Activated CD4-positive, alpha-beta T cell treated with anti-CD3 and anti-CD28 coated beads, Interleukin-2, amount 10 ng/mL, durations not matched to agents 24 days and 14 days (primary cell): ENCODE measurements at places on chromosomes 16 and 17.
A peak's percentile ranks its signal among the peaks of the same experiment; 100 is the strongest.

GRCh38 chr16:86910161-86910769 is 331.9 kb downstream of the FOXL1 start:
- H3K27me3 ChIP-seq, result no peaks in the 10 kb centered on the region
- no peaks in the 10 kb centered on the region for H3K36me3 ChIP-seq
- no peak for DNase-seq
- no peak overlapping the region for H3K27ac ChIP-seq

DNA sequence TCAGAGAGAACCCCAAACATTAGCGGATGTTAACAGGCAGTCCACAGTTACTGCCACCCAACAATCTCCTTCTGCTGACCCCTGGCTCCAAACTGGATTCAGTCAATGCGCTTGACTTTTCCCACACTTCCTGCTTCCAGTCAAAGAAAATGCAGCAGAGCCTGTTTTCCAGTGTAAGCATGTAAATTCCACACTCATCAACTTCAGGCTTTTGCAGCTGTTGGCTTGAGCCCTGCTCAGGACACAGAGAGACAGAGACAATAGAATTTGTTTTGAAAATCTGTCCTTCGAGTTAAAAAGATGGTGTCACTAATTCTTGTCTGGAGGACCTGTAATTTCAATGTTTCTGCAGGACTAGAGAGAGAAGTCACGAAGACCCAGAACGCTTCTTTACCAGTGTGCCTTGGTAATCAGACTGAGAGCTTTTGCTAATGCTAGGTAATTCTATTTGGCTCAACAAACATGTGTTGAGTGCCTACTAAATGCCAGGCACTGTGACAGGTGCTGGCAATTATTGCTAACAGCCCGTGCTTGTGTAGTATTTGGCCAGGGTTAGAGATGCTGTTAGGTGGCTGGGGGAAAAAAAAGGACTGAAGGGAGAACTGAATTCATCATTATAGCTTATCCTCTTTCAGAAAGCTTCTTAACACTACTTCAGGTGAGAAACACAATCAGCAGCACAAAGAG is 32.5 kb downstream of the HOXB1 start:
- peaks cover 57% of the 10 kb centered on the region for H3K27me3 ChIP-seq
- no peak for DNase-seq
- H3K4me3 ChIP-seq, result no peak overlapping the region

GRCh38 chr17:56983366-56983765 is 5.4 kb downstream of the SCPEP1 start:
- H3K4me1 ChIP-seq, result peaks cover 10% of the 10 kb centered on the region
- no peak overlapping the region for H3K27ac ChIP-seq
- no peak overlapping the region for H3K4me3 ChIP-seq
- no peaks in the 10 kb centered on the region for H3K27me3 ChIP-seq

DNA sequence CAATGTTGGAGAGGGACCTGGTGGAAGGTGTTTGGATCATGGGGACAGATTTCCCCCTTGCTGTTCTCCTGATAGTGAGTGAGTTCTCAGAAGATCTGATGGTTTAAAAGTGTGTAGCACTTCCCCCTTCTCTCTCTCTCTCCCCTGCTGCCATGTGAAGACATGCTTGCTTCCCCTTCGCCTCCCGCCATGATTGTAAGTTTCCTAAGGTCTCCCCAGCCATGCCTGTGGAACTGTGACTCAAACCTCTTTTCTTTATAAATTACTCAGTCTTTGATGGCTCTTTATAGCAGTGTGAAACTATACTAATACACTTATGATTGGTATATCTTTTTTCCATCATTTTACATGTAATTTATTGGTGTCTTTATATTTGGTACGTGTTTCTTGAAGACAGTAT is 13.4 kb downstream of the ADGRG5 start:
- no peak for DNase-seq
- no peaks in the 10 kb centered on the region for H3K27me3 ChIP-seq
- H3K36me3 ChIP-seq, result peaks cover 18% of the 10 kb centered on the region
- no peaks in the 10 kb centered on the region for H3K4me1 ChIP-seq

DNA sequence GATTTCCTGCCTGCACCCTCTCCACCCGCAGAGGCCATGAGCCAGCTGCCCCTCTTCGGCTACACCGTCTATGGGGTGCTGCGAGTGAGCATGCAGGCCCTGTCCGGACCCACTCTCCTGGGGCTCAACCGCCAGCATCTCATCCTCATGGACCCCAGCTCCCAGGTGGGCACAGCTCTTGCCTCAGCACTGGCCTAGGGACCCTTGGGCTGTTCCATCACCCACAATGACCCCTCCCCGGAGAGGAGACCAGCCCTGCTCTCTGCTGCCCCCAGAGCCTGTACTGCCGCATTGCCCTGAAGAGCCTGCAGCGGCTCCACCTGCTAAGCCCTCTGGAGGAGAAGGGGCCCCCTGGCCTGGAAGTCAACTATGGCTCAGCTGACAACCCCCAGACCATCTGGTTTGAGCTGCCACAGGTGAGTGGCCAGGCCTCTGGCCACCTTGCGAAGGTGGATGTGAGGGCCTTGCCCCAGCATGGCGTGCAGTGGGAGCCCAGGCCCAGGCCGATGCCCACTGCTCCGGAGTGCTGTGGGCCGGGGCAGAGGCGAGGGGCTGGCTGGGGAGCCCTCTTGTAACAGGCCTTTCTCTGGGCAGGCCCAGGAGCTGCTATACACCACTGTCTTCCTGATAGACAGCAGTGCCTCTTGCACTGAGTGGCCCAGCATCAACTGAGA is 7.3 kb upstream of the SMIM5 start:
- H3K27me3 ChIP-seq, result no peaks in the 10 kb centered on the region
- no peak overlapping the region for H3K4me3 ChIP-seq
- no peak overlapping the region for H3K27ac ChIP-seq
- no peaks in the 10 kb centered on the region for H3K4me1 ChIP-seq

DNA sequence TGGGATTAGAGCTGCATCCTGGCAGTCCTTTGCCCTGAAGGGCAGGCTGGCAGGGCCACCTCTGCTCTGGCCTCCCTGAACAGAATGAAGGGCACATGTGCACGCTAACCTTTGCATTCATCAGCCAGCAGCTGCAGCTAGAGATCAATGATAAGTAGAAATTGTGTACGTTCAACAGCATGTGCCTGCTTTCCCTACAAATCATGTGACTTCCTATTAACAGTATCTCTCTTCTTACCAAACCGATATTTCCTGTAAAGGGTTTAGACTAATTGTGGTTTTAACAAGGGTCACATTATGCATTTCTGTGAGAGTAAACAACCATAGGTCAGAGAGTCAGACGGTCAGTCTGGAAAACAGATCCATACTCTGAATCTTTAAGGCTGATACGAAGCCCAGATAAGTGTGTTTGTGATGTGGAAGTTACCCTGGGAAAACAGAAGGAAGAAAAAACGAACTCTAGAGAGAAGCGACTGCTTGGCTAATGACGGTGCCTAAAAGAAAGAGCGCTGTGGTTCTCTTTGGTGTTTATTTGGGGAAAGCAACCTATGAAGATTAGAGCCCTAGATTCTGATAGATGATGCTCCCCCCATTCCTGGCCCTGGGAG is 219.4 kb downstream of the MAF start:
- H3K27ac ChIP-seq, result no peak overlapping the region
- peaks cover 17% of the 10 kb centered on the region for H3K4me1 ChIP-seq

GRCh38 chr17:78838574-78839005 is 2.0 kb downstream of the USP36 start:
- DNase-seq, result no peak
- peaks cover 41% of the 10 kb centered on the region for H3K36me3 ChIP-seq
- peaks cover 26% of the 10 kb centered on the region for H3K4me1 ChIP-seq
- peak overlapping the region; percentile 90 for H3K27ac ChIP-seq
- H3K27me3 ChIP-seq, result no peaks in the 10 kb centered on the region

DNA sequence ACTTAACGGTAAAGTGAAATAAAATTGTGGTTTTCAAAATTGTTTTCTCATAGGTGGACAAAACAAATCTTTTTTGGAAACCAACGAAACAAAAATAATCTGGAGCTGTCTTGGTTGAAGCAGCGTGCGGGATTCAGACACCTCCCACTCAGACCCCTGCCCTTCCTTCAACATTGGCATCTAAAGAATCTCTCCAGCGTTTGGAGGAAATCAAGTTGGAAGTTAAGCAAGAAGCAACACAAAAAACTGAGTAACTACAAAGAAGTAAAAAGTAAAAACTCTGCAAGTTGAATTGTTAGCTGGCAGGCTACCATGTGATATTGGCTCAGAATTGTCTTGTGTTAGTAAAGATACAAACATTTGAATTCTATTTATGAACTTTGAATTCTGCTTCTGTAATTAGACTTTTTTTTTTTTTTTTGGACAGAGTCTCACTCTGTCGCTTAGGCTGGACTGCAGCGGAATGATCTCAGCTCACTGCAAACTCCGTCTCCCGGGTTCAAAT is 361.0 kb upstream of the PMFBP1 start:
- no peaks in the 10 kb centered on the region for H3K27me3 ChIP-seq
- H3K27ac ChIP-seq, result no peak overlapping the region
- H3K4me1 ChIP-seq, result peaks cover 1% of the 10 kb centered on the region

GRCh38 chr17:49580055-49580721 is 4.5 kb downstream of the NXPH3 start:
- no peak overlapping the region for H3K27ac ChIP-seq
- H3K36me3 ChIP-seq, result no peaks in the 10 kb centered on the region
- H3K27me3 ChIP-seq, result peaks cover 24% of the 10 kb centered on the region
- H3K4me1 ChIP-seq, result peaks cover 5% of the 10 kb centered on the region
- no peak for DNase-seq

DNA sequence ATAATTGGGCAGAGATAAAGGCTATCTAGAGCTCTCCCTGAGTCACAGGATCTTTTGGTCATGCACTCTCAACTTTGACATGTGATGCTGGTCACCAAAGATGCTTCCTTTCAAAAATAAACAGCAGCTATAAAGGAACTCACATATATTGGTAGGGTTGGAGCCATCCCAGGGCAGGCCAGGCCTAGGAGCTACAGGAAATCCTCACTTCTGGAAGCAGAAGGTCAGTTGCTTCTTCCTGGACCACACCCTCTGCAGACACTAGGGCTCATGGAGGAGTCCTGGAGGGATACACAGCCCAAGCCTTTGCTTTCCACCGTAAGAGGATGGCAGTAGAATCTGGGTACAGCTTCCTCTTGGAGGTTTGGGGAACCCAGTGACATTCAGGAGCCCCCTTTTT is 24.6 kb downstream of the SOST start:
- DNase-seq, result no peak
- no peaks in the 10 kb centered on the region for H3K4me1 ChIP-seq
- H3K27me3 ChIP-seq, result peaks cover 3% of the 10 kb centered on the region
- no peaks in the 10 kb centered on the region for H3K36me3 ChIP-seq

GRCh38 chr16:4373909-4374742 is 2.5 kb downstream of the VASN start:
- DNase-seq, result no peak
- H3K27me3 ChIP-seq, result no peaks in the 10 kb centered on the region
- no peaks in the 10 kb centered on the region for H3K4me1 ChIP-seq
- H3K36me3 ChIP-seq, result peaks cover 2% of the 10 kb centered on the region
- no peak overlapping the region for H3K27ac ChIP-seq
- H3K4me3 ChIP-seq, result no peak overlapping the region

DNA sequence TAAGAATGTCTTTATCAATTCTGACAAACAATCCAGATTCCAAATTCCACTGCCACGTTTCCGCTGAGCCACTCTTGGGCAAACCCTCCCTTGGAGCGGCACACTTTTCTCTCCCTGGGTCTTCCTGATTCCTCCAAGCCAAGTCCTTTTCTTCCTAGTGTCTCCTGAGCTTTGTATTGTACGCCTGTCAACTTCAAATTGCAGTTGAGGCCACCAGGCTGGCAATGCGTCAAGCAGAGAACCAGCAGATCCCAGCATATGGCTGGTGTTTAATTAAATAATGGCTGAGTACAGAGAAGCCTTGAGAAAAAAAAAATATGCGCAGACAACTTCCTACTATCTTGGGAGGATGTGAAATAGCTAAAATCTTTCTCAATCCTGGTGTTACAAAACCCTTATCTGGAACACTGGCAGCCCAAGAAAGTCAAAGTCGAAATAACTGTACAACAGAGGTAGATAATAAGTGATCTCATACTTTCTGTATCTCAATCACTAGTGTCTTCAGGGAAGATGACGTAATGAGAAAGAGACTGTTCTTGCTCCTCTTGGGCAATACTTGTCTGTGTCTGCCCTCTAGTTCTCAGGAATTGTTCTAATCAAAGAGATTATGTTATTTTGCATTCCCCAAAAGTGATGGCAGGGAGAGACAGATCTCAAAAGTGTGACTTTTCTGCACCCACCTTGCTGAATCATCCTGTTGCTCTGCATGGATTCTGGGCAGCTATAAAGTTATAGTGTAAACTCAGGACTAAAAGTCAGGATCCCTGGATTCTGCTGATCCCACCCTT is 15.0 kb downstream of the SMIM36 start:
- no peak overlapping the region for H3K27ac ChIP-seq
- H3K4me3 ChIP-seq, result no peak overlapping the region
- H3K36me3 ChIP-seq, result no peaks in the 10 kb centered on the region
- H3K27me3 ChIP-seq, result peaks cover 24% of the 10 kb centered on the region
- no peak for DNase-seq

GRCh38 chr17:7747635-7748071 is 30.1 kb downstream of the DNAH2 start:
- no peak for DNase-seq
- no peak overlapping the region for H3K4me3 ChIP-seq
- H3K36me3 ChIP-seq, result no peaks in the 10 kb centered on the region
- no peak overlapping the region for H3K27ac ChIP-seq
- H3K4me1 ChIP-seq, result no peaks in the 10 kb centered on the region
- peaks cover 18% of the 10 kb centered on the region for H3K27me3 ChIP-seq

DNA sequence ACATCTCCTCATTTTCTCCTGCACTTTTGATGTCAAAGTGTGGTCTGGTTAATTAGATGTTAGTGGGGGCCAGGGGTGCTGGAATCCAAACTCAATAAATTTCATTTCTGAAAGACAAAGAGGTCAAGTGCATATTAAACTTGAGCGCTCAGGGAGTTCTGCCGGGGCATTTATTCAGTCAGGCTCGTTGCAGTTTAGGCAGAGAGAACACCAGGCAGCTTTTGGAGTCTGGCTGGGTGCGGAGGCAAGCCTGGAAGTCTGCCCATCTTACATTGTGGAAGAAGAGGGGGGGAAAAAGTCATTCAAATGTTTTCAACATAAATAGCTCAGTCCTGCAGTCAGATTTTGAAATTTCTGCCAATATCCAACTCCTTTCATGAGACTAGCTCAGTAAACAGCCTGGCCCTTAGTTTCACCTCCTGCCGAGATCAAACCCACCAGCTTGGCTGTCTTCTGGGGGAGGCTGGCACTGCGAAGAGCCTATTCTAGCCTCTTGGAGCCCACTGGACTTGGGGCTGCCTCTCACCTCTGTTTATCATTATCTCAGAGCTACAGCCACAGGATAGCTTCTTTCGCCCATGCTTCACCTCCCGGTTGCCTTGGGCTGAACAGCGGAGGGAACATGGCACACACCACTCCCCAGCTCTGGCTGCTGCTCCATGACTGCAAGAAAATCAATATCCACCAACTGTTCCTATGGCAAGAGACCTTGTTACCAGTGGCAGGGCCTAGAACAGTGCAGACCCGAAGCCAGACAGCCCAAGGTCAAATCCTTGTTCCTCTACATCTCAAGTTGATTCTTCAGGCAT is 177.4 kb upstream of the CDH5 start:
- no peak overlapping the region for H3K4me3 ChIP-seq
- no peaks in the 10 kb centered on the region for H3K4me1 ChIP-seq
- peaks cover 8% of the 10 kb centered on the region for H3K27me3 ChIP-seq
- no peak for DNase-seq

GRCh38 chr16:47057630-47057993 is 84.1 kb upstream of the DNAJA2 start:
- no peaks in the 10 kb centered on the region for H3K36me3 ChIP-seq
- H3K4me1 ChIP-seq, result no peaks in the 10 kb centered on the region
- no peak overlapping the region for H3K27ac ChIP-seq
- DNase-seq, result no peak
- H3K27me3 ChIP-seq, result no peaks in the 10 kb centered on the region
